Spinal cord (tissue), 10 donors: ENCODE measurements at places on chromosomes 7 and 10. TPM values are rescaled to one million over a fixed set of nuclear protein-coding genes. Genes with fewer than 3 reads are reported as not detected.

Gene NRP1
- total RNA-seq, result 96.6 TPM

GRCh38 chr10:18737236-18737635 lies 78.0 kb downstream of the ARL5B start:
- DNase-seq, result no peak
- H3K27ac ChIP-seq, result no peak overlapping the region
- no peaks in the 10 kb centered on the region for H3K27me3 ChIP-seq
- no peaks in the 10 kb centered on the region for H3K36me3 ChIP-seq

DNA sequence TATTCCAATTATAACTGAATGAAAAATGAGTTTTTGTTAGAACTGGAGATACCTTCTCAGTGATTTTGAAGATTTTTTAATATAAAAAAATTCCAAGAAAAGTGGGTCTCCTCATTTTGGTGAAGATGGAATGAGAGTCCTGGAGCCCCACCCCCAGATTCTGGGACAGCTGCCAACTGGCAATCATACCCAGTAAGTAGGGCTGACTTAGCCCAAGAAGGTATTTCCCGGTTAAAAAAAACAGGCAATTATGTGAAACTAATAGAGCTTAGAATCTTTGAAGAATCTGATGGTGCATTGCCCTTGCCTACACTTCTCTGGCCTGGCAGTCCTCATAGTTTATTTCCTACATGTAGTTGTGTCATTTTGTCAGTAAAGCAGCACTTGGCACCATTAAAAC lies 52.8 kb upstream of the VWDE start:
- DNase-seq, result no peak
- H3K36me3 ChIP-seq, result no peaks in the 10 kb centered on the region
- H3K4me1 ChIP-seq, result no peaks in the 10 kb centered on the region
- H3K27me3 ChIP-seq, result no peaks in the 10 kb centered on the region

DNA sequence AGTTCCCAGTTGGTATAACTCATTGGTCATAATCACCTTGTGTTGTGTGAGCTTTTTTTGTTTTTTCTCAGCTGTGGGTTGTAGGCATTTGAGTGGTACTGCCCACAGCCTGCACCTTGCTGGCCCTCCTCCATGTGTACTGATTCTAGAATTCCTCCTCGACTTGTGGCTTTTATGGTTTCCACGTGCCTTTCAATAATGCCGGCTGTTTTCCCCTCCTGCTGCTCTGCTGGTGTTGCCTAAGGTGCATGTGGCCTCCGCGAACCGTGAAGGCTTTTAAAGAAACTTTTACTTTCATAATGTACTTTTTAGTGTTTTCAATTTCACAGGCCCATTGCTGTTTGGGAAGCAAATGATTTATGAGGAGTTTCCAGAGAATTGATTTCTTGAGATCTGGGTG lies 518.0 kb downstream of the REEP3 start:
- DNase-seq, result no peak
- H3K36me3 ChIP-seq, result no peaks in the 10 kb centered on the region
- H3K4me1 ChIP-seq, result peaks cover 27% of the 10 kb centered on the region

DNA sequence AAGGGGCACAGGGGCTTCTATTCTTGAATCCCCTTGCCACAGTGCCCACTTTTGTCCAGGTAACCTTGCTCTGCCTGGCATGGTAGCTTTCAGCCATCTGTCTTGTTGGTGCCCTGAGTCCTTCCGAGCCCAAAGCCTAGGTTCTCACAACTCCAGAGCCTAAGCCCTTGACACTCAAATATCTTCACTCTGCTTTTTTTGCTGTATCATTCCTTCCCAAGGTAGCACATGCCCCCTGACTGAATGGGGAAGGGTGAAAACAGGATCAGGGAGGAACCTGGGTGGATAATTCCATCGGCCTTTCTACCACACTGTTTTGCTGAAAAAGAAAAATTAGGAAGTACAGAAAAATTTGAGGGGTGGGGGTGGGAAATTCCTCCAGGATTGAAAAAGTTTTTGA lies 37.6 kb downstream of the LDB3 start:
- H3K4me3 ChIP-seq, result no peak overlapping the region
- no peak for DNase-seq
- H3K27ac ChIP-seq, result no peak overlapping the region
- no peaks in the 10 kb centered on the region for H3K27me3 ChIP-seq
- H3K36me3 ChIP-seq, result peaks cover 2% of the 10 kb centered on the region

Gene SH2B2
- total RNA-seq, result 4.1 TPM

DNA sequence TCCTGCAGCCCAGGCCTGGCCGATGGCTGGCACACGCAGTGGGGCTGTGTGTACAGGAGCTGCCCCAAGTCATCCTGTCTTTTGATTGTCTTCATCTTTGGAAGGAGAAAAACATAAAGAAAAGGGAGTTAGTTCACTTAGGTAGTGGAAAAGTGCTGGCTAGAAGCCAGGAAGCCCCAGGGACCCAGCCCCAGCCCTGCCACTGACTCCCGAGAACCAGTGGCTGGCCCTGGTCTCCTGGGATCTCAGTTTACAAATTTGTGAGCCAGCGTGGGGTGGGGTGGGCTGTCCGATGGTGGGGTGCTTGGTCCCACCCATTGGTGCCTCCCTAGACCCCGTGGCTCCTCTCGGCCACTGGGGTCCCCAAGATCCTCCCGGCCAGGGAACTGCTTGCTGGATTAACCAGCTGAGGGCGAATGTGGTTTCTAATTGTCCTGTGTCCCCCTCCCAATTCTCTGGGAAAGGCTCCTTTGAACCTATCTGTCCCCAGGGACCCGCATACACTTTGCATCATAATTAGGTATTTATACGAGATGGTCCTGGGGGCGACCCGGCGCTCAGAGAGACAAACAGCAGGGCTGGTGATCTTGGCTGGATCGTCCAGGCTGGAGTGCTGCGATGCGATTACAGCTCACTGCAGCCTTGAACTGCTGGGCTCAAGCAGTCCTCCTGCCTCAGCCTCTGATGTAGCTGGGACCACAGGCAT lies 16.3 kb upstream of the CHST12 start:
- DNase-seq, result no peak
- peaks cover 42% of the 10 kb centered on the region for H3K36me3 ChIP-seq
- no peak overlapping the region for H3K27ac ChIP-seq
- no peak overlapping the region for H3K4me3 ChIP-seq

DNA sequence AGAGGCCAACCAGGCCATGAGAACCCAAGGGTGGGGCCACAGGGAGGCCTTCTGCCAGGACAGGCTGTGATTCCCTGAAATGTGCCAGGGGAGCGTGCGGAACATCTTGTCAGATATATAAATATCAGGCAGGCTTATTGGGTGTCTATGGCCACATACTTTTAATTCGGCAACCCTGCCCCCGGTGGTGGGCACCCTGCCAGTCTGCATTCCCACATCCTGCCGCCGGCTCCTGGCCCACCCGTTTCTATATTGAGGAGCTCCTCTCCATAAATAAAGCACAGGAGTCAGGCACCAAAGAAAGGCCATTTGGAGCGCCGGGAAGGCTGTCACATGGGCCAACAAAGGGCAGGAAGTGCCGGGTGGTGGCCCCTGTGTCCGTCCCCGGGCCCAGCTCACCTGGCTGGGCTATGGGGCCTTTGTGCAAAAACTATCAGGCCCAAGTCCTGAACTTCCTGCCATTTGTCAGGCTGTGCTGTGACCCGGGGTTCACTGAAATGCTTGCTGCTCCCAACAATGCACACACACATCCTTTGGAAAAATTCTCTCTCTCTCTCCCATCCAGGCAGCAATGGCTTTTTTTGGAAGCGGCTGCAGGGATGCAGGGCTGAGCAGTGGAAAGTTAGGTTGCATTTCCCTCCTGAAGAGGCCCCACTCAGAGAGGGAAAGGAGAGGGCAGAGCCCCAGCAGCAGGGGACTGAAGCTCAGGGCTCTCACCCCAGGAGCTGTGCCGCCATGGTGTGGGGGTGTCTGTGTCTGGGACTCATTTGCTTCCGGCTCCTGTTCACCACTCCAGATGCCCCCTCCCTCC lies 25.0 kb upstream of the PODXL start:
- DNase-seq, result no peak
- no peaks in the 10 kb centered on the region for H3K27me3 ChIP-seq
- H3K4me3 ChIP-seq, result no peak overlapping the region
- H3K4me1 ChIP-seq, result peaks cover 13% of the 10 kb centered on the region
- no peaks in the 10 kb centered on the region for H3K36me3 ChIP-seq

Gene UPK3B
- 0.89 TPM for total RNA-seq

Gene STEAP2
- 16.3 TPM for total RNA-seq

GRCh38 chr10:21336476-21337170 lies 188.9 kb downstream of the SKIDA1 start:
- no peaks in the 10 kb centered on the region for H3K36me3 ChIP-seq
- H3K27ac ChIP-seq, result no peak overlapping the region
- H3K4me3 ChIP-seq, result no peak overlapping the region
- H3K27me3 ChIP-seq, result no peaks in the 10 kb centered on the region
- H3K4me1 ChIP-seq, result no peaks in the 10 kb centered on the region

Gene TMEM236
- 0.50 TPM for total RNA-seq
